GM12892 (cell line): ENCODE measurements at places on chromosomes 1 and 21.

- no peak for DNase-seq
Measured at GRCh38 chr1:20192364-20192763, 6.0 kb upstream of the PLA2G2C start.

- no peak for DNase-seq
Measured at GRCh38 chr1:170041423-170042192, 32.9 kb downstream of the KIFAP3 start.

DNA sequence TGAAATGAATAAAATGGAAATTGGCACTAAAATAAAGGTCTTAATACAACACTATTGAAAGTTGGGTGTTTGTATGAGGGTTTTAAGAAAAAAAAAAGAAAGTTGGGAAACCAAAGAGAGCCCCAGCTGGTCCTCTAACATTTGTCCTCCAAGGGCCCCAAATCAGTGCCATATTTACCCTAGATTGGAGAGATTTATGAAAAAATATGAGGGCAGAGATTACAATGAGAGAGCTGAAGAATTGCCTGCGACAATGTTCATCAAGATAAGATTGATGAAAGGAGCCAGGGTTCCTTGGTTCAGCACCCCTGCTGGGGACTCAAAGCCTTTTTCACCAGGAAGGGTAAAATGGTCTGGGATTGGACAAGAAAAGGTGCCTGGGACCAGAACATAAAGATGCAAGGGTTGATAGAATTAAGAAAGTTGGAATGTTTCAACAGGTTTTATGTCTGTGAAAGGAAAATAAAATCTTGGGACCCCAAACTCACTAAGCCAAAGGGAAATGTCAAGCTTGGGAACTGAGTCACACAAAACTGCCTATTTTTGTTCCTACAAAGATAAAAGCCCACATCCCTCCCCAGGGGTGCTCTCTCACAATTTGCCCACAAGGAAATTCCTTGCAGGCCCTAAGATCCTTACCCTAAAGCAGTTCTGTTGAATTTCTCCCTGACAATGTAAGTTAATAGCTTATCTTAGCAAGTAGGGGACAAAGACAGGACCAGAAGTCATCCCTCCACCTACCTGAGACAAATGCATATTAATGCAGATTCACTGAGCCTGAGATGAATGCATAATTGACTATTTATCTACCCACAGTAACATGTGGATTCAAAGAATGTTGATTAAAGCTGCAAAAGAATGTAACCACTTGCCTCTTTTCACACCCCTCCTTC lies 26.8 kb downstream of the CBR1 start:
- DNase-seq, result no peak

GRCh38 chr1:81738875-81739274 lies 61.9 kb upstream of the ADGRL2 start:
- DNase-seq, result no peak

GRCh38 chr21:16532840-16533239 lies 803.1 kb downstream of the USP25 start:
- DNase-seq, result no peak

GRCh38 chr21:43771698-43772424 lies 4.2 kb downstream of the CSTB start:
- DNase-seq, result no peak

DNA sequence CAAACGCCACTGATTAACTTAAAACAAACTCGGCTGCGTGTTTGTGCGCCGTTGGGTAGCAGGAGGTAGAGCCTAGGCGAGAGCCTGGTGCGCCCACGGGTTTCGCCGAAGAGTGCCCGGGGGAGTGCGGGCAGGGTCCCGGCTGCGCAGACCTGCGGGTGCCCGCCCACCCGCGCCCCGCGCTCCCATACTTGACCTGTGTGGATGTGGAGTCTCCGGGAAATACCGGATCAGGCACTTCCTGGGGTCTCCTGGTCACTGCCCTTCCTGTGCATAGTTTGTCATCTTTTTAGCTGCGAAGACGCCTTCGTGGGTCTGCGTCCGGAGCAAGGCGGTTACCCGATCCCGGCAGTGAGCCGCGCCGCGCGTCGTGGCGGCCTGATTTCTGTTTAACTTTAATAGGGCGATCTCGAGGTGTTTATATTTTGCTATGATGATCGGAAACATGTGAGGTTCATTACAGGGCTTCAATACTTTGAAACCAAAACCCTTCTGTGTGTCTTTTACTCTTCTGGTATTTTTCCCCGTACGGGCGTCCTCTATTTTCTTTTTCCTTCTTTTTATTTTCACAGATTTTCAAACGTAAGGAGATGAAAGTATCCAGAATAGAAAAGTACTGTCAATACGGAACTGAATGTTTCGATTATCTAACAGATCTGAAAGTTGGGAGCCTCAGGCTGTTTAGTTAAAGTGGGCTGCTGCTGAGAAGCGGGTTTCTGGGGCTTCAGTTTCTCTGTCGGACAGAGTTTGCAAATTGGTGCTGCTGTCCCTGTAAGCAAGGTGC lies 15.2 kb downstream of the NR5A2 start:
- no peak for DNase-seq

DNA sequence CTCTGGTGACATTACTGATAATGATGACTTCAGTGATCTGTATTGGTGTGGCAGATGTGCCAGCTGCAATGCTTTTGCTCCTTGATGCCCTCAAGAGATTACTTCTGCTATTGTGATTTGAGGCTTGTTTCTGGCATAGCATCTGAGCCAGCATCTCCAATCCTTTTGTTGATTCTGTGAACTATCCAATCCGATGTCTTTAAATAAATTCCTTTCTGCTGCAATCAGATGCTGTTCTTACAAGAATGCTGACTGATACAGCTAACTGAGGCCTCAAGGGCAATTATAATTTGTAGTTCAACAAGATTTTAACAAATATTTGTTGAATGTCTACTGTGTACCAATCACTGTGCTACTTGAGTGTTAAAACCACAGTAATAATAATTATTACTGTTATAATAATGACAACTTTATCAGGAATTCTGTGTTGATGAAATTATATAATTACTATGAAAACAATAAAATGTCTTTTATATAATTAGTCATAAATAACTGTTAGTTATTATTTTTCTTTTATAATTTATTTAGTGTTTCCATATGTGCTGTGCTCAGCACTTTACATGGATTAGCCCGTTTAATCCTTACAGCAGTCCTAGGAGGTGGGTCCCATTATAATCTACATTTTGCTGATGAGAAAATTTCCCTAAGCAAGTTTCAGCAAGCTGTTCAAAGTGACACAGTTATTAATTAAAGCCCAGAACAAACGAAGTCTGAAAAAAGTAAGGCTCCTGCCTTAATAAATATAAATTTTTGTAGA lies 308.2 kb downstream of the BRINP3 start:
- no peak for DNase-seq
